Stimulated activated CD4-positive, alpha-beta T cell treated with anti-CD3 and anti-CD28 coated beads, TNF-alpha, amount 100 ng/mL, for 4 hours (primary cell): ENCODE measurements at places on chromosomes 11 and 22.

DNA sequence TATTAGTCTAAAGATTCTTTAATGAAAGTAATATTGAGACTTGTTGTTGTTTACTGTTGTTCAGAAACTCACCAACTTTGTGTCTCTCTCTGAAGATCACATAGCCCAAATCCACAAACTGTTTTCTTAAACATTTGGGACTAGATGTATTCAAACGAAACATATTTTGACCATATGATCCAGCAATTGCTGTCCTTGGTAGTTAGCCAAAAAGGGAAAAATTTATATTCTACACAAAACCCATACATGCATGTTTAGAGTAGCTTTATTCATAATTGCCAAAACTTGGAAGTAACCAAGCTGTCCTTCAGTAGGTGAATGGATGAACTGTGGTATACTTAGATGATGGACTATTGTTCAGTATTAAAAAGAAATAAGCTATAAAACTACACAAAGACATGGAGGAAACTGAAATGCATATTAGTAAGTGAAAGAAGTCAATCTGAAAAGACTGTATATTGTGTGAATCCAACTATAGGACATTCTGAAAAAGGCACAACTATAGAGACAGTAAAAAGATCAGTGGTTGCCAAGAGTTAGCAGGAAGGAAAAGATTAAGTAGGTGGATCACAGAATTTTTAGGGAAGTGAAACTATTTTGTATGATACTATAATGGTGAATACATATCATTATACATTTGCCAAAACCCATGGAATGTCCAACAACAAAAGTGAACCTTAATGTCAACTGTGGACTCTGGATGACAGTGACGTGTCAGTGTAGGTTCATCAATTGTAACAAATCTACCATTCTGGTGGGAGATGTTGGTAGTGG is 442.9 kb downstream of the INSC start:
- DNase-seq = no peak

GRCh38 chr11:67470337-67471002 is 1.4 kb upstream of the TMEM134 start:
- no peak for DNase-seq

GRCh38 chr11:88169471-88169870 is 5.8 kb downstream of the RAB38 start:
- no peak for DNase-seq

DNA sequence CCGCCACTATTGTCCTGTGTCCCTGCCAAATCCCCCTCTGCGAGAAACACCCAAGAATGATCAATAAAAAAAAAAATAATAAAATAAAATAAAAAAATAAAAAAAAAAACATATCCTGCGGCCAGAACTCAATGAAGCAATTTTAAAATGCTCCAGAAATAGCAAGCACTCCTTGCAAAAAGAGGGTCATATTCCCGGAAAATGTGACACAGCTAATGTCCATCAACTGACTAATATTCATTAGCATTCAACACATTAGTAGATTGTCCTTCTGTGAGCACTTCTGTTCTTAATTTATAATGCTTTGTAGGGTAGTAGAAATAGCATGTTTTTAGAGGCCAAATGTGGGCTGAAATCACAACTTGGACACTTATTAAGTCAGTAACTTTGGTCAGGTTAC is 252.3 kb upstream of the SESN3 start:
- DNase-seq = no peak

DNA sequence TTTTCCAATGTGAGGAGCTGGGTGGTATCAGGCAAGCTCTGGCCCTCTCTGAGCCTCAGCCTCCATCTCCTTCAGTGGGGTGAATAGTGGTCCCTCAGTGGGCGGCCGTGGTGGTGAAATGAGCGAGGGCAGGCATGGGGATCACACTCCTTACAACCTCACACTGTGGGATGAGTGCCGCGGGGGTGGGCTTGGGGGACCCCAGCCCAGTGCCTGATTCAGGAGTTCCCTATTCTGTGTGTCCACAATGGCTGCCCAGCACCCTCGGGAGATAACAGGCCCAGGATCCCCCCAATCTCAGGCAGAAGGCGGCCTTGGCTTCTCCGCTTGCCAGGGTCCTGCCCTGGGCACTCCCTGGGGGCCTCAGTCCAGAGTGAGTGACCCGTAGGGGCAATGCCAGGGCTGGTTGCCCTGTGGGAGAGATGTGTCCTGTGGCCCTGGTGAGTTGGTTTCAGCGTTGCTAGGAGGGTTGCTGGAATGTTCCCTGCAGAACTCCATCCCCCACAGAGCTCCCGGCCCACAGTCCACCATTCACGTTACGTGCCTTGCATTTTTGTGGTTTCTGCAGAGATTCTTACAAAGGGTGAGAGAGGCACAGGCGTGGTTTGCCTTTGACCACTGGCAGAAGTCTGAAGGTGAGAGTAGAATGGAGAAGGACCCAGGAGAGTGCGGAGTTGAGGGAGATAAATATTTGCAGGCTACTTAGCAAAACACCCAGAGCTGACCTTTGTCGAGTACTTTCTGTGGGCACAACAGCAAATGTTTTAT is 2.9 kb downstream of the ALDH3B1 start:
- DNase-seq = no peak

DNA sequence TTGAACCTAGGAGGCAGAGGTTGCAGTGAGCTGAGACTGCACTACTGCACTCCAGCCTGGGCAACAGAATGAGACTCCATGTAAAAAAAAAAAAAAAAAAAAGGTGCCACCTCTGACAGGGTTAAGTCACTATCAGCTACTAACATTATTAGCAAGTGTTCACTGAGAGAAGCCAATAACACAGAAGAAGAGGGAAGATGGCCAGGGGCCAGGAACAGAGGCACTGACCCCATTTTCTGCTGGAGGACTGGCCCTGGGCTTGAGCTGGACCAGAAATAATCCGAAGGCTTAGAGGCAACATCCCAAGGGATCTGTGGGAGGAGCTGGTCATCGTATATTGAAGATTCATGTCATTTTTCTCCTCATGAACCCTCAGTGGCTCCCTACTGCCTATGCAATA is 5.0 kb downstream of the SLC5A1 start:
- no peak for DNase-seq

DNA sequence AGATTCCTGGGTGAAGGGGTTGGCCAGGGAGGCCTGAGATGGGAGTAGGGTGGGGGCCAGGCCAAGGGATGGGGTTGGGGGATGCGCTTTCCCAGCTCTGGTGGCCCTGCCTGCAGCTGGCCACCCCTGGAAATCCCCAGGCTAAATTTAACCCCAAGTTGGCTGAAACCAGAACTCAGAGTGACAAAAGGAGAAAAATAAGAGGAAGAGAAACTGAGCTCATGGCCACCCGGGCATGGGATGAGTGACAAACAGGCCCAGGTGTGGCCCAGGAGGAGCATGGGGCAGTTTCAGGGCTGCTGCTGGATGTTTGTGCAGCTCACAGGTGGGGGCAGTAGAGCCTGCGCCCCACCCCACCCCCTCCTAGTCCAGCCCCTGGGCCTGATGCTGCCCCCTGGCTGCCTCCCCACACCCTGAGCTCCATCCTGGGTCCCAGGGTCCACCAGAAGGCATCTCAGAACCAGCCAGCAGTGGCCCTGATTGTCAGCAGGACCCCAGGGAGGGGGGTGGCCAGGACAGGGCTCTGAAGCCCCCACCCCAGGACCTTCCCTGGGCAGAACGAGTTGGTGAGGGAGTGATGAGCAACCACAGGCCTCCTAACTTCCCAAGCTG is 48.0 kb downstream of the IGLL5 start:
- no peak for DNase-seq

- DNase-seq = no peak
Measured at GRCh38 chr11:20739107-20739506, 69.7 kb downstream of the NELL1 start.

DNA sequence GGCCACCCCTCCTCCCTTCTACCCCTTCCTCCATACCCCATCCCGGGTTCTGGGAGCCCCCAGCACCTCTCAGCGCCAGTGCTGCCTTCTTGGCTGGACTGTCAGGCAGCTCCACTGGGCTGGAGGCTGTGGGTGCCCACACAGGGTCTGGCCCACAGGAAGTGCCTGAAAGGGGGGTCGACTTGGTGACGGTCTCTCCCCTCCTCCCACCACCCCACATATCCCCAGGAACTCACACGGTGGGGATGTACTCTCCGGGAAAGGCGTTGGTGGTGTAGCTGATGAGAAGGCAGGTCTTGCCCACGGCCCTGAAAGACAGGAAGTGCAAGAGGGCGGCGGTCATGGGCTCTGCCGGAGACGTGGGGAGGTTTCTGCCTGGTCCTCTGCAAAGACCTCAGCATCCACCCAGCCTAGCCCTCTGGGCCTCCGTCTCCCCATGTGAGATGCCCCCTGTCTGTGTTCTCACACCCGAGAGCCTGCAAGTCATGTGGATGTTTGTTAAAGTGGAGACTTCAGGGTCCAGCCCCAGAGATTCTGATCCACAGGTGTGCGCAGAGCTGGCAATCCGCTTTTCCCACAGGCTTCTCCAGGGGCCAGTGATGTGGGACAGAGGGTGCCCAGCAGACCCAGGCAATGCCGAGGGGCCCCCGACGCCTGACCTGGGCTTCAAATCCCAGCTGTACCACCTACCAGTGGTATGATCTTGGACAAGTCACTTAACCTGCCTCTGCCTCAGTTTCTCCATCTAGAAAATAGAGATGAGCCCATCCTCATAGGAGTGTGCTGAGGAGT is 2.5 kb downstream of the RAC2 start:
- no peak for DNase-seq

DNA sequence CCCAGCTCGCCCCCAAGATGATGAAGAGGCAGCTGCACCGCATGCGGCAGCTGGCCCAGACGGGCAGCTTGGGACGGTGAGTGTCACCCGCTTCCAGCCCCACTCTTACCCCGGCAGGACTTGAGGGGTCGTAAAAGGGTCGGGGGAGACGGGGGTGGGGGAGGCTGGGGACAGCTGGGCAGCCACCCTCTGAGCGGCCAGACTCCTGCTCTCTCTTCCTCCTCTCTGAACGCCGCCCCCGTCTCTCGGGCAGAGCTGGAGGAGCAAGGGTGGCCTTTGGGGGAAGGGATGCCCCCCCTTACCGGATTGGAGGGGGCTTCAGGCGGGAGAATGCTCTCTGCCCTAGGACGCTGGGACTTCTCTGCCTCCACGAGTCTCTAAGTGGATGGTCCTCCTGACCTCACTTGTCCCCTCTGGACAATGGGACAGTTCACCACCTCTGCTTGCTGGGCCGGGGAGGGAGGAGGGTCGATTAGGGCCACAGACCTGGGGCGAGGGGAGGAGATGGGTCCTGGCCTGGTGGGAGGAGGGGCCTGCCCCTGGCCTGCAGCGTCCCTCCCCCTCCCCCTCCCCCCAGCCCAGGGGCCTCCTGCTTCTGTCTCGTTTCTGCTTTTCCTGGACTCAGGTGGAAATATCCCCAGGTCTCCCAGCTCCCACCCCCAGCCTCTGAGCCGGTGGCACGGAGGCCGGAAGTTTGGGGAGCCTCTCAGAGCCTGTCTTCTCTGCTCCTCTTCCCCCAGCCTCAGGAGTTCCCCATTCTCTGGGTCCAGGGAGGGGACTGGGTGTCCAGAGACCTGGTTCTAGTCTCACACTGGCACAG is 512 bp downstream of the SH3BP1 start:
- no peak for DNase-seq

DNA sequence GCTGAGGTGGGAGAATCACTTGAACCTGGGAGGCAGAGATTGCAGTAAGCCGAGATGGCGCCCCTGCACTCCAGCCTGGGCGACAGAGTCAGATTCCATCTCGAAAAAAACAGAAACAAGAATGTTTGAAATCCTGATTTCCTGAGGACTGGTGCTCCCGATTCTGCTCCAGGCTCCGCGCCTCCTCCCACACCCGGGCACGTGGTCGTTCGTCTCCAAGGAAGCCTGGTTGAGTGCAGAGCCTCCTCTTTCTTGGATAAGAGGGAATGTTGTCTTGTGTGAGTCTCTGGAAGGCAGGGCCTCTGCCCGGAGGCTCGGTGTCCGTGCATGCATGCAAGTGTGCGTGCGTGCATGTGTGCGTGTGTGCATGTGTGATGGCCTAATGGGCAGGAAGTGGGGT is 30.1 kb downstream of the BRSK2 start:
- DNase-seq = no peak

GRCh38 chr11:73656985-73657384 is 10.6 kb downstream of the PLEKHB1 start:
- no peak for DNase-seq

DNA sequence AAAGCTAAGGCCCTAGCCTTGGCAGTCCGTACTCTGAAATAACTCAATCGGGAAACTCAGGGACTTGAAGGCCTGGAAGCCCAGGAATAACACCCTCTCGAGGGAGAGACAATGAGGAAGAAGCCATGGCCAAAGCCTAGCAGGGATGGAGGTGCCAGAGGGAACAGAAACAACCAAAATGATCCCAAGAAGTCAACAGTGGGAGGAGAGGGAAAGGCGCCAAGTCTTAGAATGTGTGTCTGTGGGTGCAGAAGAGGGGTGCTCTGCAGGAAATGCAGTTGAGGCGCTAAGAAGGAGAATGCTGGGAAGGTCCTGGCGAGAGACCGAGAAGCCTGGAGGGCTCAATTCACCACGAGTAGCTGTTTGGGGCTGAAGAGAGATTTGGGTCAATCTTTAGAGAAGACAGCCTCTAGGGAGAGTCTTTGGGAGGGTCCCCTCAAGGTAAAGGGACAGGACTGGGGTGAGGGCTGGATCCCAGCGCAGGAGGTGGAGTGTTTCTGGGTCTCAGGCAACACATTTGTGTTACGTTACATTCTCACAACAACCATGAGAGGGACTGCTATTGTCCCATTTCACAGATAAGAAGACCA is 760 bp upstream of the MAPK8IP1 start:
- no peak for DNase-seq

DNA sequence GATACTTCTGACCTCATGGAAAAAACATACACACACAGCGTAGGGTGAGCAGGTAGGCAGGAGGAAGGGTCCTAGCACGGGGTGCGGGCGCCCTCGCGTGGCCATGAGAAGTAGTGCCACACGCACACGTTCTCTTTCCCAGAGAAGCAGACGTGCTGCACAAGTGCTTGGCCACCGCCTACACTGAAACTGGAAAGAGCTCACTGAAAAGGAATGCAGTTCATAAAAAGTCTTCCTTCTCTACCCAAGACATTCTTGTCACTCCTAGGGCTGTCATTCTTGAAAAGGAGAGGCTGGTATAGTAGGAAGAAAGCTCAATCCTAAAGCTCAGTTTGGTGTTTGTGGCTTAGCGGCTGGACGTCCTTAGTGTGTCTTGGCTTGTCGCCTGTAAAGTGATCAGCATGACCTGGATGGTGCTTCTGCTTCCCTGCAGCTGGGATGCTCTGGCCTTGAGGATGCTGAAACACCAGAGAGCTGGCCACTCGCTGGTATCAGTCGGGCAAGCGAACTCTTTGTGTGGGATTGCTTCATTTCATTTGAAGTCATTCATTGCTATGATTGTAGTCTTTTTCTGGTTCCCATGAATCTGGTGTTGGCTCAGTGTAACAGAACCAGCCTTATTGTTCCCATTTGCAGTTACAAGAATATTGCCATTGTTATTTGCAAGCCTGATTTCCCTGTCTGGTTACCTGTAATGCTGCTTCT is 303.8 kb downstream of the NTM start:
- DNase-seq = no peak

GRCh38 chr11:34499719-34500500 is 13.7 kb downstream of the ELF5 start:
- no peak for DNase-seq

- no peak for DNase-seq
Measured at GRCh38 chr22:45483918-45484499, 18.7 kb upstream of the FBLN1 start.
